Mesothelial cell of epicardium (in vitro differentiated cells): ENCODE measurements at places on chromosomes 13 and 19.

- no peaks in the 10 kb centered on the region for H3K36me3 ChIP-seq
- H3K27me3 ChIP-seq = no peaks in the 10 kb centered on the region
- no peak overlapping the region for H3K27ac ChIP-seq
- no peak overlapping the region for H3K4me3 ChIP-seq
- no peak for DNase-seq
These were observed 183.1 kb downstream of the KATNAL1 start for GRCh38 chr13:30124131-30124768.

DNA sequence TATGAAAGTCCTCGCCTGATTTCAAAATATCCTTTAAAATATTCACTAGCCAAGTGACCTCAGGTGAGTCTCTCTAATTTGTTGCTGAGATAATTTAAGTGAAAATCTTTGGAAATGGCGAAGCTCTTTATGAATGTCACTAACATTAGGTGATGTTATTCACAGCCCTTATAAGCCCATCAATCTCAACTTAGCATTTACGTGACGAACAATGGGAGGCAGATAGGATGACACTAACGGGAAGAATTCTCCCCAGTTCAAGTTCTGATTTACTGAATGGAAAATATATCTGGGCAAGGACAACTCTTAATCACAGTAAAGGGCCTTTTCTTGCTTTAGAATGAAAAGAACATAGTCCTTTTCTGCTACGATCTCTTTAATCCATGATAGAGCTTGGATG lies 378.7 kb downstream of the LIG4 start:
- H3K27me3 ChIP-seq = peaks cover 13% of the 10 kb centered on the region

- DNase-seq = no peak
- no peak overlapping the region for H3K27ac ChIP-seq
- H3K4me1 ChIP-seq = peaks cover 17% of the 10 kb centered on the region
These were observed 1.1 kb downstream of the SOX1 start for GRCh38 chr13:112067871-112068539.

DNA sequence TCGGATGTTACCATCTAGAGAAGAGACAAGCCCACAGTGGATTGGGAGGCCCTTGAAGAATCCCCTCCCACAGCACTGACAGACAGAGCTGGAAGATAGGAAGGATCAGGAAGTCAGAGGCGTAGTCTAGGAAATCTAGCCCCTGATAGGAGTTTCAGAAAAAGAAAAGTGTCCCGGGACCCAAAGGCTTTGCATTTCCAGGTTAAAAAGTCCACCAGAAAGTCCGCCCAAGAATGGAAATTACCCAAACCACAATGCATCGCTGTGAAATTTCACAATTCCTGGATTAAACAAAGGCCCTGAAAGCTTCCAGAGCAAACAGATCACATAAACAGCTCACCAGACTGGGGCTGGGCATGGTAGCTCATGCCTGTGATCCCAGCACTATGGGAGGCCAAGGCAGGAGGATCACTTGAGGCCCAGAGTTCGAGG lies 146.9 kb downstream of the KDM4B start:
- peak overlapping the region; percentile 60 for H3K27ac ChIP-seq
- DNase-seq = no peak
- H3K27me3 ChIP-seq = no peaks in the 10 kb centered on the region
- H3K4me1 ChIP-seq = peaks cover 28% of the 10 kb centered on the region

GRCh38 chr13:86174622-86175021 lies 375.4 kb upstream of the SLITRK6 start:
- H3K4me1 ChIP-seq = peaks cover 11% of the 10 kb centered on the region
- DNase-seq = no peak
- H3K36me3 ChIP-seq = no peaks in the 10 kb centered on the region
- H3K4me3 ChIP-seq = no peak overlapping the region
- no peak overlapping the region for H3K27ac ChIP-seq
- H3K27me3 ChIP-seq = peaks cover 2% of the 10 kb centered on the region

DNA sequence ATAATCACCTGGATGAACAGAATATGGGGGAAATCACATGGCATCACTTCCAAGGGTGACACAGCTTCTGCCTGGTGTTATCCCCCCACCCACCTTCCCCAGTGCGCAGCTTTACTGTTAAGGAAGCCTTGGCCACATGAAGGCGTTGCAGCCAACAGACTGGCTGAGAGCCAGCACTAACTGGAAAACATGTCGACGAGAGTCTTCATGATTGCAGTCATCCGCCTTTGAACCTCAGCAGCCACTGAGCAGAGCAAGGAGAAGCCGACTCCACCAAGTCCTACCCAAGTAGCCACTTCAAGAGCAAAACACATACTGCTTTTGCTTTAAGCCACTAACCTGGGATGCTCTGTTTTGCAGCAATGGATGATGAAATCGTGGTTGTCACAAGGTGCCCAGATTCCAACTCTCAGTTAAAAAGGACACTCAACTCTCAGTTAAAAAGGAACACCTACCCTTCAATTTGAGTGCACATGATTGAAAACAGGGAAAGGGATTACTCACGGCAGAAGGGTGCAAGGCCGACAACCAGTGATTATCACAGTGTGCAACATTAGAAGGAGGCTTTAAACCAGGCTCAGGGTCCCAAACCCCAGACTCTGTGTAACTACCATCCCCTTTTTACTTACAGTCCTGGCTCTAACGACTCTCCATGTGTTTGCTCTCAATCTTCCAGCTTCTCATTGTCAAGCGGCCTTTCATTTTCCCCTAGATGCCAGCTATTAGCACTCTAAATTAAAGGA lies 149.1 kb downstream of the KLF12 start:
- H3K27me3 ChIP-seq = no peaks in the 10 kb centered on the region
- H3K36me3 ChIP-seq = peaks cover 6% of the 10 kb centered on the region
- H3K27ac ChIP-seq = no peak overlapping the region
- H3K4me3 ChIP-seq = no peak overlapping the region

GRCh38 chr13:110113284-110113764 lies 193.6 kb downstream of the COL4A1 start:
- H3K4me3 ChIP-seq = no peak overlapping the region
- H3K27ac ChIP-seq = no peak overlapping the region
- no peak for DNase-seq
- no peaks in the 10 kb centered on the region for H3K36me3 ChIP-seq

DNA sequence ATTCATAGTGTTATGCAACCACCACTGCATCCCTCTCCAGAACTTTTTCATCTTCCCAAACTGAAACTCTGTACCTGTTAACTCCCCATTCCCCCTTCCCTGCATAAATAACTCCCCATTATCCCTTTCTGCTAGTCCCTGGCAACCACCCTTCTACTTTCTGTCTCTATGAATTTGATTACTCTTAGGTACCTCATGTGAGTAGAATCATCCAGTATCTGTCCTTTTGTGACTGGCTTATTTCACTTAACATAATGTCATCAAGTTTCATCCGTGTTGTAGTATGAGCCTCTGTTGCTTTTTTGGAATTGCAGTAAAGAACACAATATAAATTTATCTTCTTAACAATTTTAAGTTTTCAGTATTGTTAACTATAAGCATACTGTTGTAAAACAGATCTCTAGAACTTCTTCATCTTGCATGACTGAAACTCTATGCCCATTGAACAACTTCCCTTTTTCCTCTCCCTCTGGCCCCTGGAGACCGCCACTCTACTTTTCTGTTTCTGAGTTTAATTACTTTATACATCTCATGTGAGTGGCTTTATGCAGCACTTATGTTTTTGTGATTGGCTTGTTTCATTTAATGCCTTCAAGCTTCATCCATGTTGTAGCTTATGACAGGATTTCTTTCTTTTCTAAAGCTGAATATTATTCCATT lies 87.3 kb upstream of the ABCC4 start:
- peaks cover 4% of the 10 kb centered on the region for H3K4me1 ChIP-seq

- H3K36me3 ChIP-seq = no peaks in the 10 kb centered on the region
- H3K27ac ChIP-seq = no peak overlapping the region
- H3K4me1 ChIP-seq = peaks cover 3% of the 10 kb centered on the region
- no peaks in the 10 kb centered on the region for H3K27me3 ChIP-seq
These were observed 893.4 kb upstream of the MIR17HG start for GRCh38 chr13:90454002-90454636.

DNA sequence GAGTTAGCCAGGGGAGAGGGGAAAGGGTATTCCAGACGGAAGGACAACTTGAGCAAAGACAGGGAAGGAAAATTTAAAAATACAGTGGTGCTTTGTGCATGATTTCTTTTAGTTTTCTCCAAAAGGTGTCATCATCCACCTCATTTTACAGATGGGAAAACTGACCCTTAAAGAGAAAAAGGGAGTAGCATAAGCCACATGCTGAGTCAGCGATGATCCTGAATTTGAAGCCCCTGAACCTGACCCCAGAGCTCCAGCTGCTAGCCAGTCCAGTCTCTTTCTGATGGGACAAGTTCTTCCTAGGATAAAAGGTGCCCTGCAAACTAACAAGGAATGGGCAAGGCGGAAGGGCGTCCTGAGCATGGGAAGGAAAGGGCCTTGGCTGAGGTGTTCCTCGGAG lies 10.3 kb downstream of the CABP5 start:
- H3K27ac ChIP-seq = no peak overlapping the region
- H3K27me3 ChIP-seq = peaks cover 21% of the 10 kb centered on the region
- no peaks in the 10 kb centered on the region for H3K4me1 ChIP-seq

GRCh38 chr13:95536632-95537241 lies 15.8 kb upstream of the CLDN10 start:
- H3K27me3 ChIP-seq = no peaks in the 10 kb centered on the region
- H3K27ac ChIP-seq = no peak overlapping the region
- H3K4me1 ChIP-seq = peaks cover 3% of the 10 kb centered on the region
- no peaks in the 10 kb centered on the region for H3K36me3 ChIP-seq

DNA sequence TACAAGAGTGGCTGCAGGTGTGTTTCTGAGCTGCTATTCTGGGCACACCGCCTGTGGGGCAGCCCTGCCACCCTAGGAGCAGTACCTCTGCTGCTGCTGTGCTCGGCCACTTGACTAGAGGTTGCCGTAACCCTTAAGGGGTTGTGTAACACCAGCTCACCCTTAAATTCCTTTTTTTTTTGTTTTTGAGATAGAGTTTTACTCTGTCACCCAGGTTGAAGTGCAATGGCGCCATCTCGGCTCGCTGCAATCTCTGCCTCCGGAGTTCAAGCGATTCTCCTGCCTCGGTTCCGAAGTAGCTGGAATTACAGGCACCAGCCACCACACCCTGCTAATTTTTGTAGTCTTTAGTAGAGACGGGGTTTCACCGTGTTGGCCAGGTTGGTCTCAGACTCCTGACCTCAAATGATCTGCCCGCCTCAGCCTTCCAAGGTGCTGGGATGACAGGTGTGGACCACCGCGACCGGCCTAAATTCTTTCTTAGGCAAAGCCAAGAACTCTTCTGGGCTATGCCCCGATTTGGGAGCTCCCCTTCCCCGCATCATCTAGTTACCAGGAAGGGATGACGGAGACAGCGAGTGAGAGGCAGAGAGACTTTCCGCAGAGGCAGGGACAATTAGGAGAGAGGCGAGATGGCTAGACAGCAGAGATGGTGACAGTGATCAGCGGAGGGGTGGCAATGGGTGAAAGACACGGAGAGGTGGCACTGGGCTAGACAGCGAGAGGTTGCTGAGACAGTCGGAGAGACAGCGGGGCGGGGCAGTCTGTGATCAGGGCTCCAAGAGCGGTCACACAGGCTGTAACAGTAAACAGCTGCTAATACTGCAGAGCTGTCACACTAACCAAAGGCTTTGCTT lies 4.4 kb upstream of the LILRA5 start:
- no peak overlapping the region for H3K27ac ChIP-seq
- H3K36me3 ChIP-seq = no peaks in the 10 kb centered on the region
- no peak for DNase-seq
- H3K4me1 ChIP-seq = no peaks in the 10 kb centered on the region
- H3K27me3 ChIP-seq = peaks cover 8% of the 10 kb centered on the region

DNA sequence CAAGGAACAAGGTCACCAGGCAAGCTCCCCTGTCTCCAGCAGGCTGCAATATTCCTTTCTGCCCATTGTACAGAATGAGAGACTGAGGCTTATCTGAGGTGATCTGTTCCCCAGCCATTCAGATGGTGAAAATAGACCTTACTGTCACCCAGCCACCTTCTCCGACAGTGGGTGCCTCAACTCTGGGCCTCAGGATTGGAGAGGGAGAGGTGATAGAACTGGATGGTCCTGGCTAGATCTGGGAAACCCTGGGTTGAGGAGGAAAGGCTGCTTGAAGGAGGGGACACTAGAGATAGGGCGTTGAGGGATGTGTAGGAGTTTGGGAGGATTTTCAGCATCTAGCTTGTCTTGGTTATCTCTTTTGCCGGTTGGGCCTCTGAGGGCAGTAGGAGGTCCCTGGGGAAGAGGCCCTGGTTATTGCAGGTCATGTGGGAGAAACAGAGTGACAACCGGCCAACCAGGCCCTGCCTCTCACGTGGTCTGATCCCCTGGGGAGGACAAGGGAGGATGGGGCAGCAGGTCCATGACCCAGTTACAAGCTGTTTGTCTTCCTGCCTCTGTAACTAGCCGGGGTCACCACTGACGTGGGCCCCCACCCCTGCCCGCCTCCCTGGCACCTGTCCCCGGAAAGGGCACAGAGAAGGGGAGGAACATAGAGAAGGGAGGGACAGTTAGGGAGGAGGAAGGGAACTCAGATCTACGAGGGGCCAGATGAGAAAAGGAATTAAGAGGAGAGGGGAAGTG lies 8.2 kb downstream of the NFIC start:
- H3K36me3 ChIP-seq = no peaks in the 10 kb centered on the region
- no peak for DNase-seq
- H3K27me3 ChIP-seq = peaks cover 57% of the 10 kb centered on the region

- peaks cover under 1% of the 10 kb centered on the region for H3K4me1 ChIP-seq
- H3K36me3 ChIP-seq = peaks cover 55% of the 10 kb centered on the region
- H3K27me3 ChIP-seq = no peaks in the 10 kb centered on the region
- H3K4me3 ChIP-seq = no peak overlapping the region
These were observed 55.9 kb downstream of the RAB20 start for GRCh38 chr13:110505594-110505993.

- H3K4me1 ChIP-seq = peaks cover 42% of the 10 kb centered on the region
- peak overlapping the region; percentile 98 for H3K27ac ChIP-seq
- H3K4me3 ChIP-seq = peak overlapping the region; percentile 78
These were observed 826 bp upstream of the BSG start for GRCh38 chr19:571566-571974.

GRCh38 chr13:32126756-32127155 lies 95.2 kb downstream of the FRY start:
- DNase-seq = no peak
- H3K4me3 ChIP-seq = no peak overlapping the region
- H3K4me1 ChIP-seq = no peaks in the 10 kb centered on the region

DNA sequence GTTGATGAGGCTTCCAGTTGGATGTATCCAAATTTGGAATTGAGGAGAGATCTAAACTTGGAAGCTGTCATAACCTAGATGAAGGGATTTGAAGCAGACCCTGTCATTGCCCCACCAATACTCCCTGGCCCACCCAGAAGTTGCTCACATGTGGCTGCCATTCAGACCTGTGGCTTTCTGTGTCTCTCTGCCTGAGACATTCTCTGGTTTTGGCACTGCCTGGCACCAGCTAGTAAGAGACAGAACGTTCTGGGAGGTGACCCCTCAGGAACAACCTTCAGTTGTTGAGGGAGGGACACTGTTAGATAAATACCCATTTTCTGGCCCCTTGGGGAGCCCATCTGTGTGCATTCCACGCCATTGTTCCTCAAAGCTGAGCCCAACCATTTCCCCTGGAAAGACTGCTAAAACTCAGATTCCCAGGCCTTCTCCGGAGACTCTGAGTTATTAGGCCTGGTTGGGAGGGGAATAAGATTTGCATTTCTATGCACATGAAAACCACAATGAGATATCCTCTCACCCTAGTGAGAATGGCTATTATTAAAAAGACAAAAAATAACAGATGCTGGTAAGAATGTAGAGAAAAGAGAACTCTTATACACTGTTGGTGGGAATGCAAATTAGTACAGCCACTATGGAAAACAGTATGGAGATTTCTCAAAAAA lies 290.4 kb downstream of the TSHZ3 start:
- no peaks in the 10 kb centered on the region for H3K4me1 ChIP-seq
- no peak for DNase-seq
- no peak overlapping the region for H3K4me3 ChIP-seq
- H3K27ac ChIP-seq = no peak overlapping the region
- peaks cover 1% of the 10 kb centered on the region for H3K27me3 ChIP-seq
- H3K36me3 ChIP-seq = no peaks in the 10 kb centered on the region
